ENCODE measurements at places on chromosomes 13 and 19.
A peak's percentile ranks its signal among the peaks of the same experiment; 100 is the strongest.

DNA sequence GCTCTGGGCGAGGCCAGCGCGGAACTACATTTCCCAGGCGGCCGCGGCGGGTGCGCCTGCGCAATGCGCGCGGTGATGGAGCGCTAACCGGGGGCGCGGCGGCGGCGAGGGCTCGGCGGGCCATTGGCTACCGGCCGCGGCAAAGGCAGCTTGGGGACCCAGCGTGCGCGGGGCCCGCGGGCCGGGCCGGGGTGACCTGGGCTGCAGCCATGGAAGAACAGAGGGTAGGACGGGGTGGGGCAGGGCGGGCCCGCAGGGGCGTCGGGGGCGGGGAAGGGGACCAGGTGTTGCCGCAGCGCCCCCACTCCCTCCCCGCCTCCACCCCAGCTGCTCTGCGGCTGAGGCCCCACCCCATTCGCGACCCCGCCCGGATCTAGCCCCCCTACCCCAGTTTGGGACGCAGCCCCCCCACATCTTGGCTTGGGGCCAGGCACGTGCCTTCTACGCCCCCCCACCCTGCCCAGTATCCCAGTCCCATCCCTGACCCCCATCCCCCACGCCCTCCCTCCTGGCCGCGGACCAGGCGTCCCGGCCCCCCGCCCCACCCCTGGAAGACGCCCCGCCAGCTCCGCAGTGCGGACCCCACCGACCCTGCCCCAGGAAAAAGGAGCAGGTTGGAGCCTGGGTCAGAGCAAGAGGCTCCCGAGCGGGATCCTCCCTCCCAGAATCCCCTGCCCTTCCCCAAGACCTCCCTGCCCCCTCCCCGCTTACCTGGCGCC is at the start of gene FSD1:
FSD1 (plus strand) TSS at position 61 of the 719 bp plus-strand sequence; CDS start at position 210, 149 bp downstream.
- no peak for DNase-seq

- DNase-seq = no peak
Measured at GRCh38 chr19:48081106-48081505, 29.5 kb downstream of the PLA2G4C start.

DNA sequence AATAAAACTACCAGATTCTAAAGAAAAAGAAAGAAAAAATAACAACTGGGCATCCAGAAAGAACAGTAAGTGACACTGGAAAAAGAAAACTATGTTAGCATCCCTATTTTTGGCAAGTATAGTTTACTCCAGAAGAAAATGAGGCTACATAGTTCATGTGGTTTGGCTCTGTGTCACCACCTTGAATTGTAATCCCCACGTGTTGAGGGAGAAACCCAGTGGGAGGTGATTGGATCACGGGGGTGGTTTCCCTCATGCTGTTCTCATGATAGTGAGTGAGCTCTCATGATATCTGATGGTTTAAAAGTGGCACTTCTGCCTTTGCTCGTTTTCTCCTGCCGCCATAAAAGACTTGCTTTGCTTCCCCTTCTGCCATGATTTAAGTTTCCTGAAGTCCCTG is 76.9 kb downstream of the ITGBL1 start:
- DNase-seq = peak; percentile 60

GRCh38 chr19:18895824-18896341 is at the start of gene CERS1:
Gene CERS1 (minus strand): TSS chr19:18896158. CDS start chr19:18896072, 86 bp downstream.
- DNase-seq = no peak

DNA sequence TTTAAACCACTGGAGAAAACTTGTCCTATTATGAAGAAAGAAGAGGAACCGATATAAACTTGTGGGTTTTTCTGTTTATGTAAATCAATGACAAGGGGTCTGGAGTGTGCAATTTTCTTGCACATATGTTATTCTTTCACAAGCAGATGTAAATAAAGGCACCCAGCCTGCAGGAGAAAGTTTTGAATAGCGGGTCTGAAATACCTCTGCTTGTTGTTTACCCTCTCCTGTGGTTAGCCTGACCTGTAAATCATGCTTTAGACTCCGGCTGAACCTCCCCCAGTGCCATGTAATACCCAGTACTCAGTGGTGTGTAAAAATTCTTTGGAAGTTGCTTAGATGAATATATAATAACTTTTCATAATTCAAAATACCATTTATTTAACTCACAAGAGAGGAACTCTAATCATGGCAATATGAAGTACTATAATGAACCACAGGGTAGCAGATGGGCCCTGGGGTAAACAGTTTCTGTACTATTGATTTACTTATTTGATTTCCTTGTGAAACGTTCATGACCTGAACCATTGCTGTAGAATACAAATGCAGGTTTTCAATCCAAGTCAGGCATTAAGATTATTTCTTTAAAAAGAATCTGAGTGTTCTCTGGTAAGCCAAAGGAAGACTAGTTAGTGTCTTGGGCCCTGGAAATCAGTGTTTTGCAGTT is 245.1 kb downstream of the LMO7 start:
- DNase-seq = no peak

DNA sequence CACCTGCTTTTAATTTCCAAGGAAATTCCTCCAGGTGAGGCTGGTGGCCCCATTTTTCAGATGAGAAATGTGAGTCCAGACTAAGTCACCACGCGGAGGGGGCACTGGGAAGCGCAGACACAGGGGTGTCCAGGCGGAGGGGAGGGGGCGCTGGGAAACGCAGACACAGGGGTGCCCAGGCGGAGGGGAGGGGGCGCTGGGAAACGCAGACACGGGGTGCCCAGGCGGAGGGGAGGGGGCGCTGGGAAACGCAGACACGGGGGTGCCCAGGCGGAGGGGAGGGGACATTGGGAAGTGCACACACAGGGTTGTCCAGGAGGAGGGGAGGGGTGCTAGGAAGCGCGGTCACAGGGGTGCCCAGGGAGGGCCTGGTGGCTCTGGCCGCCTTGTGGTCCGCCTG is 3.5 kb downstream of the GRK1 start:
- no peak for DNase-seq

- no peak for DNase-seq
Measured at GRCh38 chr13:94050039-94050438, 429.4 kb downstream of the DCT start.

GRCh38 chr19:29988351-29988750 is 46.3 kb downstream of the URI1 start:
- DNase-seq = no peak

- DNase-seq = no peak
Measured at GRCh38 chr13:52929846-52930245, 81.4 kb upstream of the PCDH8 start.

DNA sequence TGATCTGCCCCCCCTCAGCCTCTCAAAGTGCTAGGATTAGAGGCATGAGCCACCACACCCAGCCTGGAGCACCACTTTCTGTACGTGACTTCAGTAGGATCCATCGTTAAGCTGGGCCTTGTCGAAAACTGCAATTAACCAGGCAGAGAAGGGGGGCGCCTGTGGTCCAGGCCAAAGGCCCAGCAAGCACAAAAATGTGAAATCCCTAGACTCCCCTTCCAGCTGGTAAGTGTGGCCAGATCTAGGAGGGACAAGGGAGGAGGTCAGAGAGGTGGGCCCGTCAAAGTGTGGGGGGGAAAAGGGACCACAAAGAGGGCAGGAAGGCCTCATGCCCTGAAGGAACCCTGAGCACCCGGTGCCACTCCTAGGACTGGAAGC is 13.8 kb downstream of the DDX39A start:
- DNase-seq = no peak

DNA sequence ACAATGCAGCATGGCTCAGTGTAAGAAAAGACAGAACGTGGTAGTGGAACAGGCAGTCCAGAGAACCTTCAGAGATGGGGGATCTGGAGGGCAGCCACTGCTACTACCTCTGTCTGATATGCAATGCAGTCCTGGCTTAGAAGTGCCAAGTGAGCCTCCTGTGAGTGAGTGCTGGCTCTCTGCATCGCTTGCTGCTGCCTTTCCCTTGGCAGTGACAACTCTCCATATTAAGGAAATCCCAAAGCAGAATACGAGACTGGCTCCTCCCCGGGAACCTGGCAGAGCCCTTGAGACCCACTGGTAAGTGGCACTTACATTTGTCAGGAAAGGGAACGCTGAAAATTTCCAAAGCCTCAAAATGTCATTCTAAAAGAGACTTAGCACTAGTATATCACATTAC is 7.5 kb downstream of the DOCK9 start:
- DNase-seq = no peak

GRCh38 chr13:44198826-44199225 is 174.8 kb upstream of the SERP2 start:
- no peak for DNase-seq

GRCh38 chr13:42553098-42554046 is 20.6 kb upstream of the TNFSF11 start:
- DNase-seq = peak; percentile 46

- no peak for DNase-seq
Measured at GRCh38 chr19:1409204-1410005, 2.0 kb downstream of the DAZAP1 start.

All from fibroblast of the conjunctiva (primary cell).